Activated naive CD8-positive, alpha-beta T cell treated with anti-CD3 and anti-CD28 coated beads, Interleukin-2, amount 50 U/mL, for 16 hours (primary cell): ENCODE measurements at places on chromosomes 3 and 15.

- no peak for DNase-seq
Observed at GRCh38 chr3:56131974-56132590, 336.2 kb downstream of the ERC2 start.

DNA sequence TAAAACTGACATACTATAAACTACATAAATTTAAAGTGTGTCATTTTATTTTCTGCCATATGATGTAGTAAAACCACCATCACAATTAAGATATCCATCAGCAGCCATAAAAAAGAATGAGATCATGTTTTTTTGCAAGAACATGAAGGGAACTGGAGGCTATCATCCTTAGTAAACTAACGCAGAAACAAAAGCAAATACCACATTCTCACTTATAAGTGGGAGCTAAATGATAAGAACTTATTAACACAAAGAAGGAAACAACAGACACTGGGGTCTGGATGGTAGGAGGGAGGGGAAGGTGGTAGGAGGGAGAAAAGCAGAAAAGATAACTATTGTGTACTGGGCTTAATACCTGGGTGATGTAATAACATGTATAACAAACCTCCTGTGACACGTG is 24.6 kb downstream of the CCDC14 start:
- DNase-seq = no peak

GRCh38 chr15:82031871-82032270 is 13.9 kb downstream of the MEX3B start:
- DNase-seq = no peak

DNA sequence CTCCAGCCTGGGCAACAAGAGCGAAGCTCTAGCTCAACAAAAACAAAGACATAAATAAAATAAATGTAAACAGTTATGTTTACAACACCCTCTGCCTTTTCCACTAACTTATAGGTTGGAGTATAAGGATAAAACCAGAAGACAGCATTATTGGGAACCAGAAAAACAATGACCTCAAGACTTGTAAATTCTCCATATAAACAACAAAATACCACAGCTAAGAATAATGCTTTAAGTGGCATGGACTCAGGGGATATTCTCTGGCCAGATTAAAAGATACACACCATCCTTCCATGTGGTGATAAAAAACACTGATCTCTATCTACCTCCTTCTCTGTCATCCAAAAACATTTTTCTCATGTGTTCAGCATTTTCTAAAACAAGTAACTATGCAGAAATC is 500.6 kb downstream of the MAGI1 start:
- no peak for DNase-seq

GRCh38 chr3:123258811-123259420 is 57.2 kb downstream of the SEC22A start:
- no peak for DNase-seq

- no peak for DNase-seq
Observed at GRCh38 chr3:81277853-81278252, 483.6 kb downstream of the GBE1 start.

GRCh38 chr15:48112242-48112641 is 8.5 kb upstream of the SLC24A5 start:
- no peak for DNase-seq

DNA sequence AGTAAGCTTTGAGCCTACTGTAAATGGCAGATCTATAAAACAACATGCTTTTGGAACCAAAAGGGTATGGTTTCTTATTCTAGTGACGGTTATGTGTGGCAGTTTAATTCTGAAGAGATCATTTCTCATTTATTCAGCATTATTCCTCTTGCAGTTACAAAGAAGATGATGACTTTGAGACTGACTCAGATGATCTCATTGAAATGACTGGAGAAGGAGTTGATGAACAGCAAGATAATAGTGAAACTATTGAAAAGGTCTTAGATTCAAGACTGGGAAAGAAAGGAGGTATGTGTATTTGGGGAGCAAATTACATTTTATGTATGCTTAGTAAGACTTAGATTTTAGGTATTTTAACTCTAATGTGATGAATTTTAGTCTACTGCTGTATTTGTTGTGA is 41.5 kb downstream of the CHD2 start:
- DNase-seq = no peak

- DNase-seq = no peak
Observed at GRCh38 chr3:117660941-117661817, 951.6 kb downstream of the TUSC7 start.

- DNase-seq = no peak
Observed at GRCh38 chr15:99453637-99454030, 112.2 kb upstream of the MEF2A start.

DNA sequence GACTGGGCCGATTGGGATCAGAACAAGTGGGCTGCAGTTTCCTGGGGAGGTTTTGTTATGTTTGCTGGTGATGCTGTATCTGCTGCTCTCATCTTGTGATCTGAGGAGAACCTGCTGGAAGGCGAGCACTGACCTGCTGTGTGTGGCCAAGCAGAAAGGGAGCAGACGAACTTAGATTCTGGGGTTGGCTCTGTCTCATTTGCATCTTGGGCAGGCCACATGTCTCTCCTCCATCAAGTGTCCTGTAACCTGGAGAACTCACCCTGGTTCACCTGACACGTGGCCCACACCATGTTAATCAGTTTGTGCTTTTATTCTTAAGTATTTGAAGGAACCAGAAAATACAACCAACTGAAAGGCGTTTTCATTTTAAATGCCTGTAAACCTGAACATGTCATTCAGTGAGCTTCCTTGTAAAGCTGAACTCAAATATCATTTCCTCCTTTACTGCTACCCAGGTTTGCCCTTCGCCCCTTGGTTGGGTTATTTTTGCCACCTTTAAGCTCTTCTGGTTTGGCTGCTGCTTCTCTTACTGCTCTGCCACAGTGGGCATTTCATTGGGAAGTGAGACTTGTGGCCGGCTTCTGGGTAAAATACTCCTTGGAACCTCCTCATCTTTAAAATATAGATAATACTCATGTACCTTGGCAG is 33.5 kb upstream of the TRAK1 start:
- DNase-seq = no peak

- DNase-seq = no peak
Observed at GRCh38 chr3:126284258-126284904, 72.8 kb downstream of the KLF15 start.

DNA sequence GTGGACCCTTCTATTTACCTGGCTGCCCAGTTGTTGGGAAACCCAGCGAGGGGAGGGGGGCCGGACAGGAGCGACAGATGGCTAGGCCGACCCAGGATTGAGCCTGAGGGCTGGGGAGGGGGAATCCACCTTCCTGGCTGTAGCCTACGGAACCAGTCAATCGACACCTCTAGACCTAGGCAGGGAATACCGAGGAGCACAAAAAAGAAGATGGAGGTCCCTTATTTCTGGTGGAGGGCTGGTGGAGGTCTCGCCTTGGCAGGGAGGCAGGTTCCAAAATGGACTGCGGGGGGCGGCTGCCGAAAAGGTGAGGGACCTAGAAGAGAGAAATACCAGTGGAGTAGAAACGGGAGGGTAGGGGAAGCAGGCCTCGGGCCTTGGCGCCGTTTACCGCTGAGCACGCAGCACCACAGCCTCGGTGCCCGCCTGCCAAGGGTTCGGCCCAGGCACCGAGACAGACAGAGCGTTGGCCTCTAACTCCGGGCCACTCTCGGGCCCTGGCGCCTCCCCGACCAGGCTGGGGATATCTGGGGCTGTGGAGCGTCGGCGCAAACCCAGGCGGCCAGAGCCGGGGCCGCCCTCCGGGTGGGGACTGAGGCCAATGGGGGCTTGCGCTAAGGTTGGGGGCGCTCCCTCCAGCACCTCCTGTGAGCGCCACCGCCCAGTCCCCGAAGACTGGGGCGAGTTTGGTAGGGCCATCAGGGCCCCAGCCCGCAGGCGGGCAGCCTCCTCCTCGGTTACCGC is 1.6 kb downstream of the ANKRD63 start:
- DNase-seq = no peak

- no peak for DNase-seq
Observed at GRCh38 chr3:39750712-39751111, 58.7 kb upstream of the MYRIP start.
